ENCODE measurements at places on chromosomes 4 and X.
A peak's percentile ranks its signal among the peaks of the same experiment; 100 is the strongest.

DNA sequence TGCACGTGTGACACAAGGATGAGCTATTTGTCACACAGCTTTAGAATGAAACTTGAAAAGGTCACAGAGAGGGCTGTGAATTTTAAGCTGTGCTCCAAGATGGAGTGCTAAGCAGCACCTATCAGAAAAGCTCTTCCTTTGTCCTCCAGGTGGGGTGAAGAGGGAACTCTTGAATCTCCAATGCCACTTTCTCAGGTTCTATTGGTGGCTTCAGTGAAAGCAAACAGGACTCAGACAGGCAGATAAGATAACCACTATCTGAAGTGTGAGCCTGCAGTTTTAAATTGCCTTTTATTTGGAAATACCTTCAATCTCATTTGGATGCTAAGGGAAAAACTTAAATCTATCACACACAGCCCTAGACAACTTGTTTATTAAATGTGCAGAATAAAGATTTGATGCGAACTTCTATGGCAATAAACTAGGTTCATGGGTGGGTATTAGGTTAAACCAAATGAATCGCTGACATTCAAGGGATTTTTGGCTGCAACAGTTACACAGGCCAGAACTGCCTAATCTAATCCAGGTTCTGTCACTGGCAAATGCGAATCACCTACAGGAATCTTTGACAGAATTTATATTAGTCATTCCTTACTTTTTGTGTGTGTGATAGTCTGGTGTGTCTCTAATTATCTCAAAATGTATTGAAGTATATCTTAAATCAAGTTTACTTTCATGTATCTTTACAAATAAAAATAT, 13.6 kb upstream of the PDGFRA start:
- no peak for DNase-seq

GRCh38 chrX:20056704-20057103, 60.0 kb downstream of the MAP7D2 start:
- no peak for DNase-seq

DNA sequence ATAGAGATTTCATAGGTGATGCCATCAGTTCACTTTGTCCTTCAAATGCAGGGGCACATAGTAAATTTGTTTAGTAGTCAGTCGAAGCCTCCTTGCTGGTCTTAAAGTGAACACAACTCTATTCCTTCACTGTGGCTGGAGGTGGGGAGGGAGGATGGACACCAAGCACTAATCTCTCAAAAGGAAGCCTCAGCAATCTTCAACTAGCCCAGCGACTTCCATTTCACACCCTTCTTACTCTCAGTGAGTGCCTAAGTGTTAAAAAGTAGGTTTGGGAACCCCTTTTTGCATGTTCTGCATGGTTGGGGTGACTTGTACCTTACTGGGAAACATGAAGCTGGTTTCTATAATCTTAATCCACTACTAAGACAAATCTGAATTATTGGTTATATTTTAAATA, 96.0 kb upstream of the GUCY1A1 start:
- no peak for DNase-seq

DNA sequence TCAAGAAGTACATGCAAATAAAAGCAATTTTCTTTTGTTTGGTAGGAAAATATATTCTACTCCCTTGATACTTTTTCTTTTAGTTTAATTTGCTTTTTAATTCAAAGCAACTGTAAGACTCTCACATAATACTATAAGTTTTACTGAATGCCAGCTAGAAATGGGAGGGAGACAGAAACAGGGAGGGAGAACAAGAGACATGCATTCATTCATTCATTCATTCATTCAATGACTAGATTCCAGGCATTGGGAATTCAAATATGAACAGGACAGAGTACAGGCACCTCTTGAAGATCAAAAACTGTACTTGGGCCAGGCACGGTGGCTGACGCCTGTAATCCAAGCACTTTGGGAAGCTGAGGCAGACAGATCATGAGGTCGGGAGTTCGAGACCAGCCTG, 85.6 kb downstream of the THOC2 start:
- no peak for DNase-seq

- DNase-seq: no peak
Measured at GRCh38 chrX:33307911-33308354, 96.6 kb upstream of the DMD start.

DNA sequence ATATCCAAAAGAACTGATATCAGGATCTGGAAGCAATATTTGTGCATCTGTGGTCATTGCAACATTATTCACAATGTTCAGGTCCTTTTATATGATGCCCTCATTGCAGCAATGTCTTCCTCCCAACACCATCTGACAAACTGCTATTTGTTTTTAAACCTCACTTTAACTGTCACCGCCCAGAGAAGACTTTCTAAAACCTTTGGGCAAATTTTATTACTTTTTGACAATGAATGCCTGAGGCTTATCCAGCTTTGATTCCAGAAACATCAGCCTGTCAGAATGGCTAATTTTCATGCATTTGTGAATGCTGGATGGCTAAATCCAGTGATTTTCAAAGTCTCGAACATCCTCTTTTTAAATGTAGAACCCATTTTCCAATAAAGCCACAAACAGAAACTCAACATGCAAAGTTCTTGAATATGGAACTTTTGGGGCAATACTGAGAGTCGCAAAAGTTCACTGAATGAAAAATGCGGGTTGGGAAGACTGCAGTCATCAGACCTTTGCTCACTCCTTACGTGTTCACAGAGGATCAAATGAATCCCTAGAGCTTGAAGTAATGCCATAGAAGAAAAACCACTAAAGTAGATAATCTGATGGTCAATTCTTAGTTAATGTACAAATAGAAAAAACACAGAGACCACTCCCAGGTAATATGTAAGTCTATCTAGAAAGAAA, 10.5 kb downstream of the FGB start:
- no peak for DNase-seq

- no peak for DNase-seq
Measured at GRCh38 chr4:5804656-5805055, 88.2 kb downstream of the CRMP1 start.

GRCh38 chr4:170736710-170737109, 647.0 kb upstream of the AADAT start:
- no peak for DNase-seq

DNA sequence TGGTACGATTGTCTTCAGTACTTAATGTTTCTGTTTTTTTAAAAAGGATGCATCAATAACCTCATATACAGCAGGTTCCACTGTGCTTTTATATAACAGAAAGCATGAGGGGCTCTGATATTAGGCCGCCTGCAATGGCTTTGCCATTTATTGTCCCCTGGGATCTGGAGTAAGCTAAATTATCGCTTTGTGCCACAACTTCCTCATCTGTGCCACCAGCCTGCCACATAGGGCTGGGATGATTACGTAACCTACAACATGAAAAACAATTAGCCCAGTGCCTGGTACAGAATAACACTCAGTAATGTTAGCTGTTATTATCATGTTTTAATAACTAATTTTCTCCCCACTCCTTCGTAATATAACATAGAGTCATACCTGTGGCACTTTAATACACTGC, 65.5 kb upstream of the TRIM2 start:
- no peak for DNase-seq

DNA sequence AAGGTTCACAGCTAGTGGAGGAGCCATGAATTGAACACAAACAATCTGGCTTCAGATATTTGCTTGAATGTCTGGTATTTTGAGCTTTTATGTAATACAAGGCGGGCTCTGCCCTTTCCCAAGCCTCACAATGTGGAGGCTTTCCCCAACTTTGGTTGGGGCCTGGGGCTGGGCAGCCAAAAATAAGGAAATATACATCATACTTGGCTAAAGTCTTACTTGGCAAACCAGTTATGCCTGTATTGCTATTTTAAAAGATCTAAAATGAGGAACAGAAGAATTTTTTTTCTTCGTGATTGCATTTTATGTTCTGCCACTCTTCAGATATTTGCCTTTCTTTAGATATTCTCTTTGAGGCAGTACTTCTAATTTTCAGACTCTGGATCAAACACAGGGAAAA, 26.1 kb downstream of the ARFIP1 start:
- no peak for DNase-seq

DNA sequence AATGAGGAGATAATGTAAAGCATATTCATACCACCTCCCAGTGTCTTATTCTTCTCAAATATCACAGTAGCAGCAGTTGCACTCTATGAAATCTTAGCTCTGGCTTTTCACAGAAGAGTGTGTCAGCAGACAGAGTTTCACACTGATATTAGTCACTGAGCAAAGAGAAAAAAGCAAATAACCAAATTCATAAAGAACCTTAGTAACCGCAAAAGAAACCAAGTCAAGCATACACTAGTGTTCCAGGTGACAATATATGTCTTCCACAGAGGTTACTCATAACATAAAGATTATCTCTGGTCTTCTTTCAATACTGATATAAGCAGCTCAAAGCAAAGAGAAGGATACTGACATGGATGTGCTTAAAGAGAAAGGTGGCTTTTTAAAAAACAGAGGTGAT, 181.7 kb upstream of the EDNRA start:
- no peak for DNase-seq

DNA sequence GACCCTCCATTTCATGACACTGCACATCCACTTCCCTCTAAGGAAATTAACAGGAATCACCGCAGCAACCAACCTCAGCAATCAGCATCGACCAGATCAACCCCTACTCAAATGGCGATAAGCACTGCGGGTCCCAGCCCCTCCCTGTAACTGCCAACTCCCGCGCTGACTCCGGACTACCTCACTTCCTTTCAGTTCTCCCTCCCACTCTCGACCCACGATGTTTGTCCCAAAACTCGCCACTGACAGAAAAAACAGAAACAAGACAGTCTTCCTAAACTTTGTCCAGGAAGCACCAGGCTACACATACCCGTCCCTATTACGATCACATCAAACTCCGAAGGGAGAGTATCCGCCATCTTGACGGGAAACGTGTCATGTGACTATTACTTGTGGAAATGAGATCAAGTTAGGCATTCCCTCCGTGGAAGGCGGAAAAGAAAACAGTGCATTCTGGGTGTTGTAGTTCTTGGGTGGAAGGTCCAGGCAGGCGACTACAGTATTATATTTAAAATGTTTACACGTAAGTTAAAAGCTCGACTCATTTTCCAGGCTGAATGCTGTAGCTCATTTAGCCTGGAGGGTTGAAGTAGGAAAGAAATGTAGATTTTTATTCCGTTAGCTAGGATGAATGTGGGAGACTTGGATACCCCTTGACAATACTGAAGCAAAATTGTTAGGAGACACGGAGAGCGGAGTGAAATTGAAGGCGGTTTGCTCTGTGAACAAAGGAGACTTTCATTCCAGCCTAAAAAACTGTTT, at the start of gene CHM:
Gene CHM, minus strand, starts transcription at position 385 of the 762 bp plus-strand sequence. Its CDS starts 26 bp downstream, at position 359.
- peak; percentile 10 for DNase-seq

- no peak for DNase-seq
Measured at GRCh38 chr4:88969271-88969670, 87.7 kb downstream of the FAM13A start.

- DNase-seq: no peak
Measured at GRCh38 chr4:72283357-72283756, 251.6 kb downstream of the NPFFR2 start.

GRCh38 chr4:21209860-21210259, 509.6 kb downstream of the PACRGL start:
- no peak for DNase-seq

GRCh38 chr4:95627024-95627605, 78.3 kb upstream of the UNC5C start:
- DNase-seq: no peak

DNA sequence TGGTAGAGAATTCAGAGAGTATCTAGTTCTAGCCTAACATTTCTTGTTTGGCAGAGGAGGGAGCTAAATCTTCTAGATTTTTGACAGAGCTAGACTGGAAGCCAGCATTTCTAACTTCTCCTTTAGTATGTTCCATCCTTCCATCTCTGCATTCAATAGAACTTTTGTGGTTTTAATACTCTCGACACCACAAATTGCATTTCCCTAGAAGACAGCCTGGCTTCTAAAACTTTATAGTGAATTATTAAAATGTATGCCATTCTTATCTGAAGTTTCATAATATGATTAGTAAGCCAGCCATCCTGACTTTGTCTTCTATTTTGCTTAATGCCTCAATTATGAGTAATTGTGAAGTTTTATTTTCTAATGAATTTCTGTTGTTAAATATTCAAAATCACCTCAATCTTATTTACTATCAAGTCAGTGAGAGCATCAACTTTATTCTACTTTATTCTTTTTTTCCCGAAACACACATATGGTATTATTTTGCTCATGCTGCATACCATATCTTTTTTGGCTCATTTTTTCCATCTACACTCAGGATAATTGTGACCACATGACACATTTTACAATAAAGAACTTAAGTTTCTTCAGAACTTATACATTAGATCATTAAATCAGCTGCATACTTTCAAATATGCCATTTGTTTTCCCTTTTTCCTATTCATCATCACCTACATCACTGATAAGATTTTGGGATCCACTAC, 30.2 kb downstream of the EDNRA start:
- DNase-seq: no peak

GRCh38 chr4:186900232-186900900, 176.7 kb upstream of the FAT1 start:
- no peak for DNase-seq

- no peak for DNase-seq
Measured at GRCh38 chr4:47533689-47534347, 48.7 kb downstream of the ATP10D start.

- DNase-seq: no peak
Measured at GRCh38 chr4:127118681-127119080, 514.1 kb upstream of the INTU start.

- DNase-seq: no peak
Measured at GRCh38 chr4:131316086-131316485, 1833.0 kb upstream of the PCDH10 start.

- no peak for DNase-seq
Measured at GRCh38 chr4:52910115-52910514, 48.0 kb downstream of the RASL11B start.

DNA sequence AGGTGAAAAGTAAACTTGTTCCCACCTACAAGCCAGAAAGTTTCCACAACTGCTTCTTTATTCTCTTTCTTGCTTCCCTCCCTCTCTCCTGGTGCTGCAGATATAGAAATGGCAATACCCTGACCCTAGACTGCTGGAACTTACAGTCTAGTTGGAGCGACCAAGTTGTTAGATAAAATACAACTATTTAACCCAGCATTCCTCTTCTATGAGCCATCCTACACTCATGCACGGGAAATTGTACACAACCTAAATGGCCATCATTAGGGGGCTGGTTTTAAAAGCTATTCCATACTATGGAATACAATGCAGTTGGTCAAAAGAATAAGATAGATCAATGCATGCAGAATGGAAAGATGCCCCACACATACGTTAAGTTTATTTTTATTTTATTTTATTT, 41.1 kb downstream of the PJA1 start:
- no peak for DNase-seq

GRCh38 chr4:158667651-158668198, 4.0 kb downstream of the C4orf46 start:
- DNase-seq: no peak

DNA sequence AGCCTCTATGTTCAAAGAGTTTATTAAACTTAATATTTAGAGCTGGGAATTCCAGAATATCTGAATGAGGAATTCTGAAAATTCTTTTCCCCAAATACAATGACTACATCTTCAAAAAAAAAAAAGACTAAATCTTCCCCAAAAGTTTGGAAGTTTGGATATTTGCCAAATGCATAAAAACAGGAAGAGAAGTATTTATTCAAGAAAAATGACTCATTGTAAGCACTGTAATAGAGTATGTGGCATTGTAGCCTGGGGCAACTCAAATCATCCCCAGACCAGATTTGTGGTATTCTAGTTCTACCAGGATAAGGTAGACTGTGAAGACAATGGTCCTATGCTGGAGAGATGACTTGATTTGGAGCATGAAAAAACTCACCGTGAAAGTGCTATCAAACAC, 78.5 kb upstream of the PDHA2 start:
- DNase-seq: no peak

- no peak for DNase-seq
Measured at GRCh38 chrX:73930300-73930699, 367.3 kb downstream of the CHIC1 start.

- no peak for DNase-seq
Measured at GRCh38 chr4:33386764-33387163, 2666.6 kb downstream of the PCDH7 start.
